ENCODE measurements at places on chromosomes 1 and 21. TPM values are rescaled to one million over a fixed set of nuclear protein-coding genes. Genes with fewer than 3 reads are reported as not detected.

DNA sequence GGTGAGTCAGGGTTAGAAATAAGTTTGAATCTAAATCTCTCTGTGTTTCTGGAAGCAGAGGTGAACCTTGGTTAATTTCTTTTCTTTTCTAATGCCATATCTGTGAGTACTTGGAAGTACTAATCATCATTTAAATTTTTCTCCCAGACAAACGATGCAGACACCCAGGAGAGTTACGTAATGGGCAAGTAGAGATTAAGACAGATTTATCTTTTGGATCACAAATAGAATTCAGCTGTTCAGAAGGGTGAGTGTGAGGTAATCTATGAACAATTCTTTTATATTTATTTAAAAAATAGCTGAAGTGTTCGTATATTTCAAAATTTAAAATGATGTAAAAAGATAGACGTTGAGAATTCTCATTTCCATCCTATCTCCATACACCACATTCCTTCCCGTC, 11.2 kb downstream of the C4BPA start:
- no peak for DNase-seq

GRCh38 chr1:33022650-33023200, 14.0 kb downstream of the AK2 start:
- DNase-seq = no peak

DNA sequence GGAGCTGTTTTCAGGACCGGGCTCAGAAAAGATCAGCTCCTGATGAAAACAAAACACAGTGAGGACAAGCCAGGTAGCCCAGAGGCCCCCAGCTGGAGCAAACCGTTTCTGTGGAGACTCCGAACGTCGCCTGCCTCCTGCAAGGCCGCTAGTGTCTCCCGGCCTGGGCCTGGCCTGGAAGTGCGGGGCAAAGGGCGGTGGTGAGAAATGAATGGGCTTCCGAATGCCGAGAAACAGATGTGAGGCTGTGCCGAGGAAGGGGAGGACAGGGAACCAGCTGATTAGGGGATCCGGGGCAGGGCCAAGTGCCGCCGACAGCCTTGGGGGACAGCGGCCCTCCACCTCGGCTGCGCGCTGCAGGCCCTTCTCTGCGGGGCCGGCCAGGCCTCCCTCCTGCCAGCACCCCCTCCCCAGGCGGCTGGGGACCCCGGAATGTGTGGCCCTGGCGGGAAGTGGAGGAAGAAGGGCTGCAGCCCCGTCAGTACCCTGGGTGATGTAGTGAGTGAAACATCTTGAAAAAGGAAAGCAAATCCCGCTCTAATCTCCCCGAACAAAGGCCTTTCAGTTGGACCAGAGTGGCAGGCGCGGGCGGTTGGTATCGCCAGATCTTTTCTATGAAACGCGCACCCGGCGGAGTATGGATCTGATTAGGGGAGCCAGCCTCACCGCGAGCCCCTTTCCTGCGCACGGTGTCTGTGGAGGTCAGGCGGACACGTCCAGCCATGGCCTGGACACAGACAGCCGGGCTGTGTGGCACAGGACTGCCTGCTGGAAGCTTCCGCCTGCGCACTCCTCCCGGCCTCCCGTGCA, 52.6 kb downstream of the PRDM16 start:
- DNase-seq = no peak

The HCRTR1 gene
- total RNA-seq = not detected

- DNase-seq = no peak
These were observed 22.8 kb downstream of the C2CD2 start for GRCh38 chr21:41931041-41931451.

GRCh38 chr1:165871311-165872067, 44.1 kb downstream of the UCK2 start:
- no peak for DNase-seq

The AGBL4 gene
- 3.1 TPM for total RNA-seq

The ATP1A4 gene
- total RNA-seq = not detected

GRCh38 chr1:211713231-211713630, 37.8 kb upstream of the NEK2 start:
- DNase-seq = no peak

The GBP4 gene
- total RNA-seq = not detected

- no peak for DNase-seq
These were observed 37.3 kb downstream of the KCND3 start for GRCh38 chr1:111952125-111952657.

DNA sequence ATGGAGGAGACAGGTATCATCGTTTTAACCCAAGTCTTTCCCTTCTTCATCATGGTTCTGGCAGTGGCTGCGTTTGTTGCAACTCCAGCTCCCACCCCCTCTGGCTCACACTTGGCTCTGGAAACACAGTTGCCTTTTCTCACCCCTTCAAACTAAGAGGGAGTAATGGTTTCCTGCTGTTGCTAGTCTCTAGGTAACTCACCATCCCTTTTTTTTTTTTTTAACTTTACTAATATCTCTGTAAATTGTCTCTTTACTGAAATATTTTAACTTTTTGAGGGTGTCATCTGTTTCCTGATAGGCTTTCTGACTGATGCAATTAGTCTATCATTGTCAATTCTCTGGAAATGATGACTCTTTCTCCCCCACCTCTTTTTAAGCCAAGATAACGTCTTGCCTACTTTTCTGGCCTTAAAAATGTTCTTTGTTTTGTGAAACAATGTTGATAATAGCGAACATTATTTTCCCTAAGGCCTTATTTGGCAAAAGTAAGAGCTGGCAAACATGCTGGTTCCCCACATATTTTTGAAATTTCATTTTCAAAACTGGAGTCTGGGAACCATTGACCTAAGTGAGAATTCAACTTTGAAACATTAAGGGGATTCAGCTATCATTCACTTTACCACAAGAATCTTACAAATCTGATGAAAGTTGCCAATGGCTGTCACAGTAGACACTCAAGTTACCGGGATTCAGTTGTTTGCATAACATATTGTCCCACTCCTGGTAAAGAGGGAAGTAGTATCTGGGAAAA, 85.3 kb downstream of the LEPR start:
- DNase-seq = no peak

DNA sequence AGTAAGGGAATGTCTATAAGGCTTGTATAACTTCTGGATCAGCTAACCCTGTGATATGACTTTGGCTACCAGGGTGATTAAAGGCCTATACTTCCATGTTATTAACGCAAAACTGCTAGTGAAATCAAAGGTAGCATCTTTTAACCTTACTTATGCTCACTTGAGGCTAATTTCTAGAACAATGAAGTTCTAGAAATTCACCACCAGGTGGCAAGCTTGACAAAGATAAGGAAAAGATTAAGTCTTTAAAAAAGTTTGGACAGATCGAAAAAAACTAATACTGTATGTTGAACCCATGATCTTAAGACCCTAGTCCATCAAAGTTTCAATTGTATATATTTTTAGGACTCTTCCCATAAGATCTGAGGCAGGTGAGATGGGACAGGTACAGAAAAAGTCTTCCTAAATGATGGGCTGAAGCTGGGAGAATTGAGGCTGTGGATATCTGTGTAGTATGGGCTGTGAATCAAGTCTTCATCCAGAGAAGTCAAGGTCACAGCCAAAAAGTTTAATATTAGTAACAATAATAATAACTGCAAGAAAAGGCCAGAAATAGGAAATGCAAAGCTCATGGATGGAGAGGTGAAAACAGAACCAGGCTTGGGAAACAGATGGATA, 18.8 kb downstream of the KYAT3 start:
- DNase-seq = no peak

The LAD1 gene
- 35.3 TPM for total RNA-seq
